ENCODE measurements at places on chromosomes 1 and 21.

GRCh38 chr1:99808391-99809115 is 41.6 kb upstream of the AGL start:
- peak; percentile 85 for DNase-seq

- DNase-seq = no peak
Observed at GRCh38 chr1:97832481-97832880, 88.4 kb downstream of the DPYD start.

GRCh38 chr1:245894843-245895242 is 612.2 kb downstream of the SMYD3 start:
- DNase-seq = no peak

- no peak for DNase-seq
Observed at GRCh38 chr1:151478923-151479322, 19.6 kb upstream of the POGZ start.

GRCh38 chr21:34707876-34708325 is 39.1 kb downstream of the CLIC6 start:
- no peak for DNase-seq

DNA sequence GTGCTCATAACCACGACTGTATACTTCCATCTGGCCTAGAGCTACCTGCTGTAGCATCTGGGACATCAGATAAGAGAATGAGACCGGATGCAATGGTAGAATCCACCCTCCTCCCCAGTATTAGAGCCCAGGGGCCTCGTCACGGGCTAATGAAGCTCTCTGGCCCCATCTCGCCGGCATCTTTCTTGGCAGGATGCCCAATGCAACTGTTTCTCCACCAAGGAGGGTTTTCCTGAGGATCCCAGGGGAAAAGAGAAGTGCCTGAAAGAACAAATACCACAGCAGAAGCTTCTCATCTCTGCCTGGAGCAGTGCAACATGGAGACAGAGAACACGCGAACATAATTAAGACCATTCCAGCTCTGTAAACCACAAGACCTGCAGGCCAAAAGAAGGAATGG is 80.0 kb downstream of the VWA5B1 start:
- DNase-seq = no peak

GRCh38 chr1:204450461-204451257 is 39.0 kb upstream of the PPP1R15B start:
- peak; percentile 18 for DNase-seq

- no peak for DNase-seq
Observed at GRCh38 chr1:234674218-234674815, 64.3 kb upstream of the IRF2BP2 start.

- DNase-seq = peak; percentile 99
Observed at GRCh38 chr21:44869781-44870747, 3.4 kb downstream of the PTTG1IP start.

DNA sequence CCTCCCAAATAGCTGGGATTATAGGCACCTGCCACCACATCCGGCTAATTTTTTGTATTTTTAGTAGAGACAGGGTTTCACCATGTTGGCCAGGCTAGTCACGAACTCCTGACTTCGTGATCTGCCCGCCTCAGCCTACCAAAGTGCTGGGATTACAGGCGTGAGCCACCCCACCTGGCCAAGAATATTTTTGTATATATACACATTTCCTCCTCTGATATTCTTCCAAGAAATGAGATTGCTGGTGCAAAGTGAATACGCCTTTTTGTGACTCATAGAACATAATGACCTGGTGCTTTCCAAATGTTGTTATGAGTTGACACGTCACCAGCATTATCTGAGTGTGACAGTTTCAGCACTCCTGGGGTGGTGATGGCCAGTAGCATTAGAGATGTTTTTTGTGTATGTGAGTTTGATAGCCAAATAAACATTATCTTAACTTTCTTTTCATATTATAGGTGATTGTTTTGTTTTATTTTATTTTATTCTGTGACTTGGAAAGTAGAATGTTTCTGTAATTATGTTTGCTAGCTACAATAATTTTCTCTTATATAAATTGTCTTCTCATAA is 54.9 kb downstream of the KCNK1 start:
- peak; percentile 29 for DNase-seq

- no peak for DNase-seq
Observed at GRCh38 chr1:181989261-181989920, 72.1 kb downstream of the ZNF648 start.

- peak; percentile 43 for DNase-seq
Observed at GRCh38 chr1:203462878-203463277, 12.7 kb upstream of the PRELP start.

DNA sequence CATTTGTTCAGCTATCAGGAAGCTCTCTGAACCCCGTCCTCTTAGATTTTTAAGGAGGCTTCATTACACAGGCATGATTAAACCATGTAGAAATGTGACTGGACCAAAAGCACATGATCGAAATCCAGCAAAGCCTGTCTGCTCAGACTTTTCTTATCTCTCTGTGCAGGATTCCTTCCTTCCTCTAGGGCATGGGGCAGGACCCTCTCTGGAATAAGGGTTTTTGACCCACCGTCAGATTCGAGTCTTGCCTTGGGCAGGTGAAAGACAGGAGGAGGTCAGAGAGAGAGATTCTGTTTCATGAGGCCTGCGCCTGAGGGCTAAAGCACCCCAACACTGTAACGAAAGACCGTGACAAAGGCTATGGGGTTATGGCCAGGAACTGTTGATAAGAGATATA is 136.8 kb downstream of the RHOU start:
- no peak for DNase-seq

- DNase-seq = no peak
Observed at GRCh38 chr1:117104986-117105385, 16.6 kb downstream of the TRIM45 start.

- DNase-seq = no peak
Observed at GRCh38 chr1:174954073-174954460, 45.7 kb upstream of the CACYBP start.

DNA sequence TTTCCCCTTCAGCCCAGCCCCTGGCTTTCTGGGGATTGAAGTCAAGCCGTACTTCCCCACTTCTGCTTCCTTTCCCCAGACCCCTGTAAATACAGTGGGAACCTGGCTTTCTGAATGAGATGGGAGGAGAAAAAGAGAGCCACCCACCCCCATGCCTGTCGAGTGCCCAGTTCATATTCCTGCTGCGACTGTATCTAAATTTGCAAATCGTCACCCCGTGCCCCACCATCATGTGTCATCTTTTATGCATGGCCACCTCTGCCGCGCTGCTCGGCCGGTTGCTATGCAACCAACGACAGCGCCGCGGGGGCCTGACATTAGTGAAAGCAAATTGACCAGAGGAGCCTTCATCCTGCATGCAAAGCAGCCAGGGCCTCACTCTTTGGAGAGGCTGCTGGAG is 143.0 kb downstream of the ELAVL4 start:
- no peak for DNase-seq

- DNase-seq = no peak
Observed at GRCh38 chr1:150890033-150890416, 3.1 kb downstream of the CTXND2 start.

DNA sequence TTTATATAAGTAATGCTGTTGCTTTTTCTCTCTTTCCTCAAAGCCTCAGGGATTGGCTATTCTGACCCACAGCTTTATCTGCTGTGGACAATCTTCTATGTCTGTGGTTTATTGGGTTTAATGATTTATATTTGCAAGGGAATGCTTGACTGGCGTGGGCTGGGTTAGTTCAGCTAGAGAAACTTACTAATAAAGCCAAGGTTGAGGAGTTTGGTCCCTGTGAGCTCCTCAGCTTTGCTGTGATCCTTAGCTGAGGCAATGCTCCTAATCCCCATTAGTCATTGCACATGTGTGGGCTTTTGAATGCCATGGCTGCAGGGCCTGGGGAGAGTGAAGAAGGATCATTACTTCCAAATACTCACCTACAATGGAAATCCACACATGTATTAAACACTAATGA is 179.3 kb downstream of the ZNF326 start:
- peak; percentile 34 for DNase-seq

- DNase-seq = no peak
Observed at GRCh38 chr1:157170677-157171515, 32.7 kb upstream of the ETV3 start.

- no peak for DNase-seq
Observed at GRCh38 chr1:3516911-3517675, 62.6 kb downstream of the ARHGEF16 start.

DNA sequence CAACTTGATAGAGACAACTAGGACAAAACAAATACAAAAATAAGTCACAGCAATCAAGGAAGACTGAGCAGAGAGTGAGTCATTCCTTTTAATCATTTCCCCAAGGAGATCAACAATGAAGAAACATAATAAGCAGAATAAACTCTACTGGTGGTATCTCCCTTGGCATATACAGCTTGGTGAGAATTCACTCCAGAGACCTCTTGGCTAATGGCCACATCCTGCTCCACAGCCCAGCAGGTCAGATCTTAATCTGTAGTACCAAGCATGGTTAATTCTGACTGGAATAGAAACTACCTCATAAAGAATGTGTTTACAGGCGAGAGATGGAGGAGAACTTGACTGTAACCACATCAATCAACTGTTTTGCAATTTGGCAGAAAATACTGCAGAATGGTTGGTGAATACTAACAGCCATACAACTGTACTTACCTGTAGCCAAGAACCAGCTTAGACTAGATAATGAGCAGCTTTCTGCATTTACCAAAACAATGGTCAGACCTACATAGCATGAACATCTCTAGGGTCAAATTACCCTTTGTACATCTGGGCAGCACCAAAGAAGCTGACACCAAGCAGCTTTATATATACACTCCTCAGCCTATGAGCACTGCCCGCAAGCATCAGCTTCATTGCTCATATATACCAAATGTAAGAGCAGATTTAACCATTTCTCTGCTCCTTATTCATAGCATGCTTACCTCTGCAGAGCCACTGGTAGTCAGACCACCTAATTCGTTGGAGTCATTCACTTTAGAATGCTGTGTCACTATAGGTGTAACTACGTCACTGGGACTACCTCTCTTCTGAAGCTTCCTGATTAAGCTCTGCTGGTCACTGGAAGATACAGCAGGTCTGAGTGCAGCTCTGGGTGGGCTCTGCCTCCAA is 51.0 kb downstream of the KIAA0319L start:
- DNase-seq = peak; percentile 72

GRCh38 chr1:19273106-19273843 is 15.3 kb downstream of the AKR7A3 start:
- no peak for DNase-seq

GRCh38 chr21:35635994-35636393 is 424.3 kb downstream of the SETD4 start:
- no peak for DNase-seq

DNA sequence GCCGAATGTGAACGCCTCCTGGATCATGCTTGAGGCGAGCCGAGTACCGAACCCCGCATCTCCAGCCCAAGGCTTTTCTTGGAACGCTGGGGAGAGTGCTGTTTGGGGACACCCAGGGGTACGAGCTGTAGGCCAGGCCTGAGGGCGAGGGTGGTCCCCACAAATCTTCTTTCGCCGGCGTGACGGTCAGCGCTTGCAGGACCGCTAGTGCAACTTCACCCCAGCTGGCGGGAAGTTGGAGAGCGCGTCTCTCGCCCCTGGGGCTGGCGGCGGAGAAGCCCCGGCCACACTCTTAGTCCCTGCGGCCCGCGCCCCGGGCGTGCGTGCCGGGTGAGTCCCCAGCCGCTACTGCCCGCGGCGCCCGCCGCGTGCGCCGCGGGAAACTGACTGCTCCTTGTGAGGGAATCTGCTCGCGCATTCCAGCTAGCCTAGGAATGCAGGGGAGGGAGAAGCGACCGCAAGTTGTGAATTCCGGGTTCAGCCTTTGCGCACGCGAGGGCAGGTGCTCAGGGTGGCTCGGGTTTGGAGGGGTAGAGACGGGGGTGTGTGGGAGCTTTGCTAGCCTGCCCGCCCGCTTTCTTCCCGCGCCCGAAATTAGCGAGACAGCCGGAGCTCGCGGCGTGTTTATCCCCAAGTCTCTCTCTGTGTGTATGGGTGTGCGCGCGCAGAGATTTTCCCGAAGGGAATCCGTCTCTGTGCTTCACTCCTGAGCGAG is 884 bp downstream of the LHX4 start:
- peak; percentile 90 for DNase-seq

GRCh38 chr1:54577612-54578011 is 29.6 kb downstream of the ACOT11 start:
- DNase-seq = no peak

DNA sequence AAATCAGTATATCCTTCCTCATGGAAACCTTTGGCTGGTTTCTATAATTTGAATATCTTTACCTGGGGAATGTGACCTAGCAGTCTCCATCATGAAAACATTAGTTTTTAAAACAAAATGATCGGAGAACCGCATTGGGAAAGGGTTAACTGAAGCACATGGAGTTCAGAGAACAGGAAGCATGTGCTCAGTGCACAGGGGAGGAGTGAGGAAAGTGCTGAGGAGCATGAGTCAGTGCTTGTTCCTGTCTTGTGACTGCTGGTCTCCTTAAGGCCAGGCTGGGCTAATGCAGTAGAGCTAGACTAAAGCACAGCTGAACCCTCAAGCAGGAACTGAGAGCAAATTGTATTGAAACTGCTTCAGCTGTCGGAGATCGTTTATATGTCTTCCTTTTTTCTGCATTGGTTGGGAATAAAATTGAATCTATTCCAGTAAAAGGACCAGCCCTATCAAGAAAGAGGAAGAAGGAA is 5.8 kb downstream of the IFI16 start:
- peak; percentile 84 for DNase-seq

DNA sequence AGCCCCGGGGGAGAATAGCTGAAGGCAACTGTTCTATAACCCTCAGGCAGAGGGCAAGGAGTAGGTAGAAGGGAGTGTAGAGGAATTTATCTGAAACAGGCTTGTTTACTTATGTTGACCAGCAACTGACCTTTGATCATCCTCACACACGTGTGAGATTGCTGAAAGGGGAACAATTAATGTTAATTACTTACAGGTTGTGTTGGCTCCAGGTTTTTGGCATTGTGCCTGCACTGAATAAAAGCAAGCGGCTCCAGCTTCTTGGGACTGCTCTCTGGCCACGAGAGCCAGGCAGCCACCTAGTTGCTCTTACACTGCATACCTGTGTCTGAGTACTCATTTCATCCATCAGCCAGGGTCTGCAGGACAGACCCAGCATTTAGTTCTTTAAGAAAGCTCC is 41.3 kb upstream of the ARHGEF10L start:
- DNase-seq = no peak

GRCh38 chr1:28046716-28047115 is 41.7 kb downstream of the EYA3 start:
- no peak for DNase-seq

DNA sequence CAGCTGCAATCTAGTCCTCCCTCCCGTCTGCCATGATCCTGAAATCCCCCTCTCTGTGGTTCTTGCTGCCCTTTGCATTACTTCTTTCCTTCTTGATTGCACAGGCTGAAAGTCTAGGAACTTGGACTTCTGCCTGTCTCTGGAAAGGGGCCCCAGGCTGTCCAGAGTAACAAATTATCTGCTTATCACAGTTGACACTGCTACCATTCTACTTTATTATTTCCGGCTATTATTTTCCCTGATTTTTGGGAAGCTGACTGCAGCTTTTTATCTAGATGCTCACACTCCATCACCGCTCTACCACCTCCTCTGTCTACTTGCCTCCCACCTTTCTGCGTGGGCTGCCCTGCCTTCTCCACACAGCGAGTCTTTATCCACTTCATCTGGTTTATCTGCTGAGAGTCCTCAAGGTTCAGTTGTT is 202.1 kb upstream of the PLXNA2 start:
- DNase-seq = no peak
